ENCODE measurements at places on chromosomes 3 and 15. TPM values are rescaled to one million over a fixed set of nuclear protein-coding genes. Genes with fewer than 3 reads are reported as not detected.

STRIT1 gene
- total RNA-seq: not detected

AGBL1 gene
- not detected for total RNA-seq

GATA2 gene
- 26.6 TPM for total RNA-seq

BFSP2 gene
- total RNA-seq: not detected

UBAP1L gene
- total RNA-seq: 1.3 TPM

KBTBD12 gene
- total RNA-seq: 1.5 TPM

C15orf39 gene
- 21.3 TPM for total RNA-seq
